ENCODE measurements at places on chromosomes 6 and 20.

GRCh38 chr6:128710315-128710714 is 172.6 kb upstream of the LAMA2 start:
- DNase-seq = no peak

GRCh38 chr6:41801380-41801779 is 13.9 kb downstream of the TOMM6 start:
- no peak for DNase-seq

DNA sequence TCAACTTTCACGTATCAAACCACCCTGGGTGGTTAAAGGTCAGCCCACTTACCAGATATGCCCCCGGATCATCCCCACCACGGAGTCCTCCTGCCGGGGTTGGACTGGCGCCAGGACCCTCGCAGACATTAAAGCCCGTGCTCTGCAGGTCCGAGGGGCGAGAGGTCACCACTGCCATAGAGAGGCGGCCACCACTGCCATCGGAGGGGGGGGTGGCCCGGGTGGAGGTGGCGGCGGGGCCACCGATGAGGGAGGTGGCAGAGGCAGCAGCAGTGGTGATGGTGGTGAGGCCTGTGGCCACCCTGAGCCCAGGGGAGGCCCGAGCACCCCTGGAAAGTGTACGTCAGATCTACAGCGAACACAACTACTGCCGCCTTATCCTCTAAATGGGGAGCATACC is 76.3 kb downstream of the ASXL1 start:
- DNase-seq = no peak

- DNase-seq = no peak
Observed at GRCh38 chr6:83071707-83072106, 4.2 kb downstream of the DOP1A start.

DNA sequence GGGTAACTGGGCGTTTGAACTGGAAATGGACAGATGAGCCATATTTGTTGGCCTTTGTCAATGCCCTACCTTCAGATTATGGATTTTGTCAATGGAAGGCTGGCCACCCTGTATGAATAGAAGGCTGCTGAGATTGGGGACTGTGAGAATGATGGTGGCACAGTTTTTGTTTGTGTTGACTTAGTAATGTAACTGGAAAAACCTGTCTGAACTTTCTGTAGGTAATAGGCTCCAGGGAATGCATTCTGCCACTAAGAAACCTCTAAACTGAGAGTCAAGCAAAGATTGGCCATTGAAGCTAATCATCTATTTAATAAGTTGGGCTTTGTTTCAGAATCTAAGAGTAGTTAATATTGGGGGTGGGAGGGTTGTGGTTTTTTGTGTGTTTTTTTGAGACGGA is 97.5 kb downstream of the FOXO3 start:
- DNase-seq = no peak

GRCh38 chr6:34272013-34272926 is 23.5 kb upstream of the SMIM29 start:
- DNase-seq = no peak

DNA sequence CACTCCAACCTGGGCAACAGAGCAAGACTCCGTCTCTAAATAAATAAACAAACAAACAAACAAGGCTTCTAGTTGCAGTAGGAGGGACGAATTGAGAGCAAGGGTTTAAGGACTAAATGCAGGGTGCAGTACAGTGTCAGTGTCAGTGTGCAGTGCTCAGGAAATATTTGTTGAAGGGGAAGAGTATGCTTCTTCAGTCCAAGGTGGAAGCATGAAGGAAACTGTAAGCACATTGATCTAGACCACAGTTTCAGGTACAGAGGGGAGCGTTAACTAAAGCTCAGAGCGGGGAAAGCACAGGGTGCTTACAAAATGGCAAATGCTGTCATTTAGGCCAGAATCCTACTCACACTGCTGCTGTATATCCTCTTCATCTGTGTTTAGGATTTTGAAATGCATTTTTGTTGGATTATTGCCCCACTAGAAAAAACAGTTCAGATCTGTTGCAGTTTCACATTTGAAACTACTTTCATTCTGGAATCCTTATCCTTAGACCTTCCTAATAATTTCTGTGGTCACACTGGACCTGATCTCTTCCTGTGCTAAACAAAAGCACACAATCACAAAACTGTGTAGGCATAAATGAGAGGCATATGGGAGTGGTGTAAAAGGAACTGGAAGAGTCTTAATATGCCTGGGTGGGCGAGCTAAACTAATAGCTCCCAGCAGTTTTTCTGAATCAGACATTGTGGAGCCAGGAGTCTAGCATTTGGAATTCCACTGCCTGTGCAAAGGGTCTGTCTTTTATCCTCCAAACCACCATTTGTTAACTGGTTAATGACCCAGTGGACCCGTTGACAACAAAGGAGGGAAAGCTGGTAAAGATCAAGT is 41.4 kb downstream of the CBFA2T2 start:
- no peak for DNase-seq

- no peak for DNase-seq
Observed at GRCh38 chr6:100633096-100633777, 168.5 kb upstream of the SIM1 start.

- no peak for DNase-seq
Observed at GRCh38 chr6:129536271-129536670, 173.7 kb downstream of the ARHGAP18 start.

DNA sequence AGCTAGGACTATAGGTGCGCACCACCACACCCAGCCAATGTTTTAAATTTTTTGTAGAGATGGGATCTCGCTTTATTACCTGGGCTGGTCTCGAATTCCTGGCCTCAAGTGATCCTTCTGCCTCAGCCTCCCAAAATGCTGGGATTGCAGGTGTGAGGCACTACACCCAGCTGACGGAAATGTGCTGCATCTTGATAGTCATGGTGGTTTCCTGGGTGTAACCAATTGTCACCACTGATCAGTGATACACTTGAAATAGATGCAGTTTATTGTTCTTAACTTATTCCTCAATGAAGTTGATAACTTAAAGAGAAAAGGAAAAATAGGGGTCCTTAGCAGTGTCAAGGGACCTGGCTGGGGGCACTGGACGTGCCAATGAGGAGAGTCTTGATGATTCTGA is 92.4 kb downstream of the PPP1R14C start:
- no peak for DNase-seq

- DNase-seq = no peak
Observed at GRCh38 chr20:11182720-11183119, 508.9 kb upstream of the JAG1 start.

DNA sequence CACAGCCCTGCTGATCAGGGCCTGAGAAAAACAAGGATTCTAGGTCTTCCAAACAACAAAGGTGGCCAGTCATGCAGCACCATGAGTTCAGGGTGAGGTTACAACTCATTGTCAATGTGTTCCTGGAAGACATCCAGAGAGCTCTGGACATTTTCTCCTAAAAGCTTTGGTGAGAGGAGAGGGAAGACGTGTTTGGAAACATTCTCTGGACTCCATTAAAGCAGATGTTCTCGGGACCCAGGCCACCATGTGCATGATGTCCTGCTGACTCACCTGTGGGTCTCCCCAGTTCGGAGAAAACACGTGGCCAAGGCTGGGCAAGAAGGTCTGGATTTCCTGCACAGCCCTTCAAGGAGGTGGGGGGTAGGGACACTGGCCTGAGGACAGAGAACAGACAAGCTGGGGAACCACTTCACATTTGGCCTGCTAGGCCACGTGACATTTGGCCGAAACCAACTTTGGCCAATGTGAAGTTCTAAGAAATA is 61.6 kb downstream of the KCNB1 start:
- no peak for DNase-seq

DNA sequence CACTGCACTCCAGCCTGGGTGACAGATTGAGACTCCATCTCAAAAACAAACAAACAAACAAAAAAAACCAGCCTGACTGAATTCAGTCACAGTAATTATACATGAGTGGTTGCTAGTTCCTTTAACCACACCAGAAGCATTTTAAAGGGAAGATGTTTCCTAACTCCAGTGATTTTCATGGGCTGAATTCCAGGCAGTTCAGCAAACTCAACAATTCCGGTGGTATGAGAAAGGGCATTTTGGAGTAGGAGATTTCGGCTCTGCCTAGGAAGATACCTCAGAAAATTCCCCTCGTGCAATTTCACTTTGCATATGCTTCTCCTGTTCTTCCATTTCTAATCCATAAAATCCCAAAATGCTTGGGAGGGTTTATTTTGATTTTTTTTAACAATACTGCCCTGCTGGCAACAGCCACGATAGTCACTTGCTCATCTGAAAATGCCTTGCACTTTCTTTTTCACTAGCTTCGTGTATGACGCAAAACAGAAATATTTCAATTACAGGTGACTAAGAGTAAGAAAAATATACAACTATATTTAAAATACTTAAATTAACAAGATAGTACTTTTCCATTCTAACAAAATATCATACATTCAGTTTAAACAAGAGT is 48.3 kb upstream of the IPCEF1 start:
- no peak for DNase-seq

DNA sequence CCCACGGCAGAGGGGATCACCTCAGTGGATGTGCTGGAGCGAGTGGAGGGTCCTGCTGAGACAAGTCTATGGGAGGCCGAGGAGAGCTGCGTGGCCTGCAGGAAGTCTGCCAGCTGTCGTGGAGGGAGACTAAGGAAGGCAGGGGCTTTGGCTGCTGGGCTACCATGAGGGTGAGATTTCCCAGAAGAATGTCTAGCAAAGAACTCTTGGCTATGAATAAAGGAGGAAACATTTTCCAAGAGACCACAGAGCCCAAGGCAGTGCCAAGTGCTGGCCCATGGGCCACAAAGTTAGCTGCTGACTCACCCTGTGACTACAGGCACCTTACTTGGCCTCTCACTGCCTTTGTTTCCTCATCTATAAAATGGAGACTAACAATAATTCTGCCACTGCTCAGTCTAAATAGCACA is 73.4 kb downstream of the PRDM1 start:
- no peak for DNase-seq

GRCh38 chr6:157054531-157054979 is 268.8 kb downstream of the TMEM242 start:
- DNase-seq = no peak

DNA sequence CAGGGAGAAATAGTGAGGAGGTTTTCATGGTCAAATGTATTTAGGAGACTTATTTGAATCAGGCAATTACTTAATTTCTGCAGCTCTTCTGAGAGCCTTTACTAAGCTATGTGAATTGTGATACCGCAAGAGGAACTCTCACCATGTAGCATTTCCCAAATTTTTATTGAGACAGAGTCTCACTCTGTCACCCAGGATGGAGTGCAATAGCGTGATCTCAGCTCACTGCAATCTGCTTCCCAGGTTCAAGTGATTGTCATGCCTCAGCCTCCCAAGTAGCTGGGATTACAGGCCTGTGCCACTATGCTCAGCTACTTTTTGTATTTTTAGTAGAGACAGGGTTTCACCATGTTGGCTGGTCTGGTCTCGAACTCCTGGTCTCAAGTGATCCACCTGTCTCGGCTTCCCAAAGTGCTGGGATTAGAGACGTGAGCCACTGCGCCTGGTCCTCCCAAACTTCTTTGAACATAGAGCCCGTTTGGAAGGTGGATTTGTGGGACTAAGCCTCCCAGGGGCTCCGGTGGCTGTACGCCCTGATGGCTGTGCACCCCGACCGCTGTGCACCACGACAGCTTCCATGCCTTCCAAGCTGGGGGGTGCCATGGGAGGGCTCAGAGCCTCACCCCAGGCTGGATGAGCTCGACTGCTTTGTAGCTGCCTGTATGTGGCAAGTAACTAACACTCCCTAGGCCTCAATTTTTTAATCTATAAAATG is 5.7 kb upstream of the MPC1 start:
- no peak for DNase-seq

DNA sequence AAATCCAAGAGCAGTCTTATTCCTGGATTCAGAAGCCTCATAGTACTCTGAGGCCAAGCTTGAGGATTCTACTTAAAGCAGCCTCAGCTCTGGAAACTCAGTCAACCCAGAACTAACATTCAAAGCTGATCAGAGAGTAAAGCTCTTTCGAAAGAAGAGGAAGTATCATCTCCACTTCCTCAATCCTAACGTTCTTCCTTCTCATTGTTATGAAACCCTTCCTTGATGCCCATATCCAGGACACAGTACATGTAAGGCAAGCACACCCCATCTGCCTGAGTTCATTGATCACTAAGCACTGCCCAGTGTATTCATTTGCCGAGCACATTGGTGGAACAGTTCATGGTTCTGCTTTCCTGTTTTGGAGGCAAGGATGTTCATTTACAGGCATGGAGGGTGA is at the start of gene IPCEF1:
Gene IPCEF1, minus strand, starts transcription at position 114 of the 400 bp plus-strand sequence. CDS start 90,856 bp downstream, outside the sequence.
- DNase-seq = no peak

- DNase-seq = no peak
Observed at GRCh38 chr20:53984356-53985149, 85.8 kb downstream of the BCAS1 start.

- no peak for DNase-seq
Observed at GRCh38 chr20:62351469-62352401, 15.4 kb downstream of the LAMA5 start.

DNA sequence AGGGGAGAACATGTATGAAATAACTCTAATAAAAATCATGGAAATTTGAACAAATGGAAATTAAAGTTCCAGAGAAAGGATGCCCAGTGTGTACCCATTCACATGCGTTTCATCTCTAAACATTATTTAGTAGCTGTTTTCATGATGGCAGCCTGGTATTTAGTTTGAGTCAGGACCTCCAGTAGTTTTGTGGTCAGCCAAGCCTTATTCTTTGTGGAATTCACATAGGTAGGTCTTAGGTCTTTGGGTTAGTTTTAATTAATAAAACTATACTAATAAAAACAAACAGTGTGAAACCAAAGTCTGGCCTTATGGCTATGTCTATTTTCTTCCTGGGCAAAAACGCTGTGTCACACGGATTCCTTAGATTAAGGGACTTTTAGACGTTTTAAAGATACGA is 137.8 kb downstream of the FOXC1 start:
- no peak for DNase-seq

DNA sequence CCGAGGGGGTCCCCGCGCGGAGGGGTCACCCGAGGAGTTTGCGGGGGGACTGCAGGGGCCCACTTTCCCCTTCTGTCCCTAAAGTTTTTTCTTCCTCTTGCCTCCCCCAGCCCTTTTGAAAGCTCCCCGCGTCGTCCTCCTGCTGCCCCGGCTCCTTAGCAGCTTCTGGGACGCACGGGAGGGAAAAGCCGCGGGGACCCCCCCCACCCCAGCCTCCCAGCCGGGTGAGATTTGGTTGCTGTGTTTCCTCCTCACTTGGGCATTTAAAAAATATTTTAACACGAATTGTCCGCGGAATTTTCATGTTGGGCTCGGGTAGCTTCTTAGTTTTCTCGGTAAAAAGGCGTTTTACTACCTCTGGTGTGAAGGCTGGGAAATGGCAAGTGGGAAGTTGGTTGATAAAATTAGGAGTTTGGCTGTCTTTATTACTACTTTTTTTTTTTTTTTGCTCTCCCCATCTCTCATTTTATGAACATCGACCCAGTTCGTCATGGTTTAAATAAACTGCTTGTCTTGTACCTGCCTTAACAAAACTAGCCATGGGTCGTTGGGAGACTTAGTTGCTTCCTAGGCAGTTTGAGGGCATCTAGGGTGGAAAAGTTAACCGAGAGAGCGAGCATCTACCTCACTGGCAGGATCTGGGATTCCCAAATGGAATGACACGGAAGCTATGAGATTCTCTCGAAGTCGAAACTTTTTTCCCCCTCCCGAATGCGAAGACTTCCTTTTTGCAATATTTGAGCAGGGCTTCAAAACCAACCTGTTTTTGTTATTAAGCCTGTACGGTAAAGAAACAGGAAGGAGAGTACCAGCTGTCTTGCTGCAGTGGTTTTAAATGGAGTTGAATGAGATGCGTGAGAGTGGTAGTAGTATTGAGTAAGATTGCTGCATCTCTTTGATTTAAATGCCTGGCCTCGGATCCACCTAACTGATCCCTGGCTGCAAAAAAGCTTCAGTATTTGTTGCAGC is 868 bp downstream of the NCOA3 start:
- DNase-seq = no peak

Measured in CMK (cell line).